Chondrocyte (in vitro differentiated cells): ENCODE measurements at places on chromosomes 1 and 21.

GRCh38 chr1:160996178-160996577 lies 24.8 kb downstream of the F11R start:
- DNase-seq = no peak

DNA sequence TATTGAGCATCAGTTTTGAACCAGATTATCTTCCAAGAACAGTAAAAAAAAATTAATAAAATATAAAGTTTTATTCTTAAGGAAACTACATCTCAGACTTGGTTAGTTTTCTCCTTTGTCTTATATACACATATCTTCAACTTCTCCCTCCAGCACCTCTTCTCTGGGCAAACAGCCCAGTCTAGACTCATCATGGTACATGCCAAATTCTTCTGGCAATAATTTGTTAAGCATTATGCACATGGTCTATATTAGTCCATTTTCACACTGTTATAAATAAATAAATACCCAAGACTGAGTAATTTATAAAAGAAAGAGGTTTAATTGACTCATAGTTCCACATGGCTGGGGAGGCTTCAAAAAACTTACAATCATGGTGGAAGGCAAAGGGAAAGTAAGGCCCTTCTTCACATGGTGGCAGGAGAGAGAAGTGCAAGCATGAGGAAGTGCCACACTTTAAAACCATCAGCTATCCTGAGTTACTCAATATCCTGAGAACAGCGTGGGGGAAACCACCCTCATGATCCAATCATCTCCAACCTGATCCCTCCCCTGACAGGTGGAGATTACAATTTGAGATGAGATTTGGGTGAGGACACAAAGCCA lies 108.7 kb upstream of the RNPC3 start:
- no peak for DNase-seq

DNA sequence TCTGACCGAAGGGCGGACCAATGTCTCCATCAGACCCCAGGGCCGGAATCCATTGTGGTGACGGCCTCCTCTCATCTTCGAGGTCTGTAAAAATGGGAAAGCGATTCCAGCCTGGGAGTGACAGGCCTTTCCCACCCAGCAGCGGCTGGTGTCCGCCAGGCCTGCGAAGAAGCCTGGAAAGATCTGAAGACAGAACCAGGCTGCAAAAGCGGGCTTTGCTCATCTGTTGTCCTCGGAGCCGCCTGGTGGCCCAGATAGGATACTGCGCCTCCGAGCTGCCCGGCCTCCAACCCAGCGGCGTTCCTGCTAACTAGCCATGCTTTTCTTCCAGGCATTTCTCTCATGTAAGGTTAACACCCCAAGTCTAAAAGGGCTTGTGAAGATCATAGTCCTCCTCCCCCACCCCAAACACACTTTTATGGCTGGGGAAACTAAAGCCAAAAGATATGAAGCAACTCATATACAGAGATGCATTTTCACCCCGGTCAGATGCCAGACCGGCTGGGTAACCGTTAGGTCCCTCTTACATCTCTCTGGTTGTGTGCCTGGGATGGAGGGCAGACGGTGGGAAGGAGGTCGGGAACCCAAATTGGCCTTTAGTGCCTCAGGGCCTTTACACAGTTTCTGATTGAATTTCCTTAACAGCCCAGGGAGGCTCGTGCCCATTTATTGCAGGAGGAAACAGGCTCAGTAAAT lies 1.9 kb upstream of the DHRS3 start:
- DNase-seq = no peak

DNA sequence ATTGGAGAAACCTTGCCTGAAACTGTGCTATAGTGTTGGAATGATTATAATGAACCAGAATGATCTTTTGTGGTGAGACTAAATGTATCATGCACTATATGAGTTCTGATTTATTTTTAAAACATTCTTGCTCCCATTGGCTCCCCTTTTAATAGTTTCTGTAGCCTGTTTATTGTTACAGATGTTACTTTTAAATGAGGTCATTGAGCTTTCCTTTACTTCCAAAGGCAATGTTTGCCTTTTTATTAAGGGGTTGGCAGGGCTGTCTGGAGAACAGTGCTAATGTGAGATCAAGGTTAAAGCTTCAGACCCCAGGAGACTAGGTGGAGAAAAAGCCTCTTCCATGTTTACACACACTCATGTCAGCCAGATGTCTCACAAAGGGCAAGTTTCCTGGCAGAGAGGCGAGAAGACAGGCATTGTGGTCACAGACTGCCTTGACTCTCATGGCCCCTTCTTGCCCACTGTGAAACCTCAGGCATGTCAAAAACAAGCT lies 120.6 kb upstream of the RAVER2 start:
- no peak for DNase-seq

- DNase-seq = no peak
Measured at GRCh38 chr1:91244737-91245136, 159.9 kb downstream of the HFM1 start.

DNA sequence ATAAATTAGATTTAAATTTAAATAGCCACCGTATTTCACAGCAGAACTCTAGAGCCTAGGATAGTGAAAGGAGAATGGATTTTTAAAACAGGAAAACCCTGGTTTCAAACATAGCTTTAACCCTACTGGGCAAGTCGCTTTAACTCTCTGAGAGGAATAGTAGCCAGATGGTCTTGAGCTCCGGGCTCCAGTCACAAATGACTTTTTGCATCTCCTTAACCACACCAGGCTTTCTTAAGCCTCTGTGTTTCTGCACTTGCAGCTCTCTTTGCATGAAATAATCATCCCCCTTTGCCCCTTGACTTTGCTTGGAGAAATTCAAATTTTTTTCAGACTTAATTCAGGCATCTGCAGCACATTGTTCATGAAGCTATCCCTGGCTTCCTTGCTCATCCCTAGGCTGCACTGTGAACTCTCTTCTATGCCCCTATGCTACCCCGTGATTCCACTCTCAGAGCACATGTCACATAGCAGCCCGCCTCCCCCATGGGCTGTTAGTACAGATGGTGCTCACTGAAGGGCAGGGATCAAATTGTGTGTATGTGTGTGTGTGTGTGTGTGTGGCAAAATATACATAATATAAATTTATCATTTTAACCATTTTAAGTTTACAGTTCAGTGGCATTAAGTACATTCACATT lies 68.8 kb upstream of the DAB1 start:
- no peak for DNase-seq

DNA sequence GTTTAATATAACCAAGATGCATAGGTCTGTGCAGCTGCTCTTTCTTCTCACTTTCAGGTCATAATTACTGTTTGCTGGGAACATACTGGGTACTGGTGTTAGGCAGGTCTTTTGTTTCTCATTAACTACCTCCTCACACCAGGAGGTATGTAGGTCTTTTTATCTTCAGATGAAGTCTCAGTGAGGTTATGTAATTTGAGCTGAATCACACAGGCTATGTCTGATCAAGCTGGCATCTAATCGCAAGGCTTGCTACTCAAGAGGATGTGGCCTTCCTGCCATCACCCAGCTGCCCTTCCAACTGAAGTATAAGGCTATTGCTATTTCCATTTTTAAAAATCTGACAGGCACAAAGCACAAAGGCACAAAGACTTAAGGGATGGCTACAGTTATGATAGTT lies 96.4 kb downstream of the RUNX1 start:
- DNase-seq = no peak

- no peak for DNase-seq
Measured at GRCh38 chr1:67978890-67979516, 71.4 kb downstream of the DIRAS3 start.
